ENCODE measurements at places on chromosomes 3 and 15.

DNA sequence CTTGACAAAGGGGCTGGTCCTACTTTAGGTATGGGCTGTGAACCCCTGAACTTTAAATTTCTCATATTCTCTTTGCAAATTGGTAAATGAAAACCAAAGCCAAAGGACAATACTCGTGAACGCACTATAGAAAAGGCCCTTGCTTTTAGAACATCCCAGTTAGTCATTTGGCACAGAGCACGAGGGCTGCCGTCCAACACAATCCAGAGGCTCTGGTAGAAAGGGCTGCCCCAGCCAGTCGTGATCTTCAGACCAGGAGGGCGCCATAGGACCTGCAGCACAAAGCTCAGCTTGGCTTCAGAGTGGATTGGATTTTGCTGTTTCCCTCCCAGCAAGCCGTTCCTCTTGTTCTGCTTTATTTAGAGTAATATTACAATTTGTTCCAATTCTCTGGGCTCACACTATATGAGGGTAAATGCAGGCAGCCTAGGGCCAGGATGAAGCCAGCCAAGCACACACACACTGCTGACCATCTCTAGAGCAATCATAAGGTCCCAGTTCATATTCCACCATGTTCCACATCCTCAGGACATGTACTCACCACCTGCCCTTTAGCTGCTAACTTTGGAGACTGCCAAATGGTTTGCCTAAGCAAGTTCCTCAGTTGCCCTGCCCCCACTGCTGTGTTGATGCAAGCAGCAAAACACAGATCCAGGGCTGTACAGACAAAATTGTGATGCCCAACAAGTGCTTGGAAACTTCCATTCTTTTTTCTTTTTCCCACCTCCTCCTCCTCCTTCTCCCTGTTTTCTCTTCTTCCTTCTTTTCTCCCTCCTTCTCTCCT lies 6.0 kb upstream of the BFSP2 start:
- DNase-seq = no peak

DNA sequence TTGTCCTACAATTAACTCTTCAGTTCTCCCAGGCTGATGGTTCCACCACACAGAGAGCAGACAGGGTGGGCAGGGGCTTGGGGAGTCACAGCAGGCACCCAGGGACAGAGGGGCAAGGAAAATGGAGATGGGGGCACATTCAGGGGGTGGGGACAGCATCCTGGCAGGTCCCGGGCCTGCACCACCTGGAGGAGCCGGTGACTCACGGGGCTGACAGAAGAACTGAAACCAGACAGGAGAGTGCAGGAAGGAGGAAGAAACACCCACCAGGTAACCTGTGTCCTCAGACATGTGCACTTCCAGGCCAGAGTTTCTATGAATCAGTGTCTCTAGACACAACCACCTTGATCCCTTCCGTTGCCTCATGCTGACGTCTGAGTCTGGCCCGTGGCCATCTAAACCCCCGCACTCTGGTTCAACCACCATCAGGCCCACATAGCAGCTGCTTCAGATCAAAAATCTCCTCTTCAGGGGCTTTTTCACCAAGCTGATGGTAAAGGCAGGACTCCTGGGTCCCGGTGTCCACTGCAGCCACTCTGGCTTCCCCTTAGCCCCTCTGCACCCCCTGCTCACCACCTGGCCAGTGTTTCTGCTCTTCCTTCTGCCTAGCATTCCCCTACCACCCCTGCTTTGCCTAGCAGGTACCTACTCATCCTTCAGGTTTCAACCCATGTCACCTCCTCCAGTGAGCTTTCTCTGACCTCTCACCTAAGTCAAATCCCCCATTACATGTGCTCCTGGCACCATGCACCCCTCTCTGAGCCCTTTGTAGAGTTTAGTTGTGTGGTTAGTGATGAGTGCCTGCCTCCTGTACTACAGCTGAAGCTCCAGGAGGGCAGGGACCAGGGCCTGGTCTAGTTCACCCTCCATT lies 16.5 kb upstream of the CYP11A1 start:
- no peak for DNase-seq

GRCh38 chr15:69462030-69462492 lies 9.4 kb downstream of the RPLP1 start:
- DNase-seq = no peak

DNA sequence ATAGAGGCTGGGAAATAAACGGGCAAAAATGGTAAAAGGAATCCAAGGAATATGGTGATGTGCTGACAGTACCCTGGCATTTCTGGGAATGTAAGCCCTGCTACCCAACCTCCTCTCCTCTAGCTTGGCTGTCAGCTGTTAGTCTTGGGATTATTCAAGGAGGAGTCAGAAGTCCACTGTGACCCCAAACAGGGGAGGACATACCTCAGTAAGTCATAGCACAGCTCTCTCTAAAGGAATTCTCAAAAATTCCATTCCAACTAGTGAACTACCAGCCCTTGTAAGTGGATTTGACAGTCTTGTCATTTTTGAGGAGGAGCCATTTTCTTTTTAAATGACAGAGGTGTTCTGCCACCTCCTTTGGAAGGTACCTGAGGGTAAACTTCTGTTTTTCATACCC lies 207.5 kb downstream of the PDCD6IP start:
- no peak for DNase-seq

GRCh38 chr3:44948239-44948638 lies 27.7 kb downstream of the ZDHHC3 start:
- no peak for DNase-seq
